ENCODE measurements at places on chromosomes 11 and 22.

DNA sequence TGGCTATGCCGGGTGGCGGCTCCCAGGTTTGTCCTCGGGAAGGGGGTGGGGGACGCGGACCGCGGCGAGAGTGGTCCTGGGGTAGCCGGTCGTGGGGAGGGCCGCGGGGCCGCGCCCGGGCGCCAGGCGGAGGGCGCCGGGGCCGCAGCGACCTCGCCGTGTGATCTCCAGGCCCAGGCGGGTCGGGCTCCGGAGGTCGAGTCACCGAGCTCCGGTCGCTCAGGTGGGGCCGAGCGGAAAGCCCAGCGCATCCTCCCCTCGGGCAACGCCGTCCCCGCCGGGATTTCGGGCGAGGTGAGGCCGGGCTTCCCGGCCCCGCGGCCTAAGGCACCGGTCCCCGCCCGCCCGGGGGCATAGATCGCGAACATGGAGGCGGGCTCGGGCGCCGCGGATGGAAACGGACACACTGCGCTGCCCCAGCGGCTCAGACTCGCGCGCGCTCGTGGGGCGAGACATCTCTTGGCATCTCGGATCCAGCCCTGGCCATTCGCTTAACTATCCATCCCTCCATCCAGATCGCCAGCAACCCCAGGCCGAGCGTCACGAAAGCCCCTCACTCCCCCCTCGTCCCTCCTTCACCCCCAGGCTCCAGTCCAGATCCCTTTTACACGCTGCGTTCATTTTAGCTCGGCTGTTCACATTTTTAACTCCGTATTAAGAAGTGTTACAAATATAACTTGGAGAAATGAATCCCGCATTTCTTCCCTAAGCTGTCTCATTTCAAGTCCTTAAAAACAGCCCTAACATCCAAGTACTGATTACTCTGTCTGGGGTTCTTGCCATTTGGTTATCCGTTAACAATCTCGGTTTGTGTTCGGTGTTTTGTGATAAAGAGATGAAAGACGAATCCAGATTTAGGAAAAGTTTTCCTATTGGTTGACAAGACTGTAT is 460 bp downstream of the ZC3H12C start:
- DNase-seq, result no peak

DNA sequence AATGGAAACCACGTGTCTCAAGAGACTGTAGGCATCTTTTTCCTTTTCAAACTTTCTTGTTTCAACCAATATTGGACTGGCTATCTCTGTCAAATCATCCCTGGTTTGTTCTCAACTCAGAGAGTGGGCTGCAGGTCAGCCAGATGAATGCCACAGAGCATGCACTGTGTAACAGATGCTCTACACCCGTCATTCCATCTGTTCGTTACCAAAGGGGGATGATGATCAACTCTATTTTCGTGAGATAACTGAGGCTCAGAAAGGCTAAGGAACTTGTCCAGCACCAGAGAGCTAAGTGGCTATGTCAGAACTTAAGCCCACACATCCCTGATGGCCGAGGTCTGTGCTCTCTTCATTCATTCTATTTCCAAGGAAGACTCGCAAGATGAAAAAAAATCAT is 42.1 kb downstream of the SLC1A2 start:
- no peak for DNase-seq

DNA sequence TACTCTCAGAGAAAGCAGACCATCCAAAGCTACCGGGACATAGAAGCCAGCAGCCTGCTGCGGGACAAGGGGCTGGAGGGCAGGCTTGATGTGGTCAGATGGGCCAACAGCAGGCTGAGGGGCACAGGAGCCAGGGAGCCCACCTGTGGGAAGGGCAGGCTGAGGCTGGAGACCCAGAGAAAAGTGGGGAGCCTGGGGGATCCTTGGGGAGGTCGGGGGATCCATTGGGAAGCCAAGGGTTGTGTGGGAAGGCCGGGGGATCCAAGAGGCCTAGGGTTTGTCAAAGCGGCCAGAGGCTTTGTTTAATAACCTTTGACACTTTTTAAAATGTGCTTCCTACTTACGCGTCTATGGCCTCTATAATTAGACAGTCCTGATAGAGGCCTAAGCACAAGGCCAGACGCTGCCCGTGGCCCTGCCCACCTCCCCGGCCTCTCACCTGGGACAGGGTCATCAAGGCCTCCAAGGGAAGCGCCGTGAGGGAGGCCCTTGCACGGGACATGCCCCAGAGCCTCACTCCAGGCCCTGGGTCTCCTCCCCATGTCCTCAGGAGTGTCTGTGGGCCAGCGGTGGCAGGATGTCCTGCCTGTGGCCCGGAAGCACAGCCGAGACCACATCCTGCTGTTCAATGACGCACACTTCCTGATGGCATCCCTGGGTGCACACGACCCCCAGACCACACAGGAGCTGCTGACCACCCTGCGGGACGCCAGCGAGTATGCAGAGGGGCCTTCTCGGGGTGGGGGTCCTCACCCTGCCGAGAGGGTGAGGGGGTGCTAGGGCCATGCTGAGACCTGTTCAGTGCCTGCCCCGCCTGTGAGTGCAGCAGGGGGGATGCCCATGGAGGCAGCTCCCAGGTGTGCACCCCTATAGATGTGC is 8.6 kb upstream of the GTSE1 start:
- DNase-seq, result no peak

DNA sequence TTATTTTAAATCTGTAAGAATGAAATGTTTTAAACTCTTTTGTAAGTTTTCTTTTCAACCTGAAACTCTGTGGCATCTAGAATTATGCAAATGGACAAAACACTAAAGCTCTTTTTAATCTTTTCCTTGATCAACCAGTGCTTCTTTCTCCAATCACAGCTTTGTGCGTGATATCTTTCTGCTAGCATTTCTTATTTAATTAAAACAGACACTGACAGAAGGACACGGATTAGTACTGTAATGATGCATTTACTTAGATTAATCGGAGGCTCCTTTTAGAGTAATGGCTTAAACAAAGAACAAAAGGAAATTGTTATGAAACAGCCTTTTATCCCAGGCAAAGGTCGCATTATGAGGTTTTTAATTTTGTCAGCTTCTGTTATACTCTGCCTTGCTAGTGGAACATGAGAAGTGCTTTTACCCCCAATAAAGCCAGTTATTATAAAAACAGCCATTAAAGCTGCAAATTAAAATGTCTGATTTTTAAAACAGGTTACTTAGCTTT is 48.5 kb upstream of the SOX6 start:
- no peak for DNase-seq
